ENCODE measurements at places on chromosomes 16 and 17.

GRCh38 chr17:46097497-46097896, 95.7 kb downstream of the KANSL1 start:
- DNase-seq, result no peak

GRCh38 chr17:10270258-10270657, 71.9 kb upstream of the GAS7 start:
- DNase-seq, result no peak

- DNase-seq, result no peak
Observed at GRCh38 chr17:82231312-82231561, 2.4 kb downstream of the SLC16A3 start.

DNA sequence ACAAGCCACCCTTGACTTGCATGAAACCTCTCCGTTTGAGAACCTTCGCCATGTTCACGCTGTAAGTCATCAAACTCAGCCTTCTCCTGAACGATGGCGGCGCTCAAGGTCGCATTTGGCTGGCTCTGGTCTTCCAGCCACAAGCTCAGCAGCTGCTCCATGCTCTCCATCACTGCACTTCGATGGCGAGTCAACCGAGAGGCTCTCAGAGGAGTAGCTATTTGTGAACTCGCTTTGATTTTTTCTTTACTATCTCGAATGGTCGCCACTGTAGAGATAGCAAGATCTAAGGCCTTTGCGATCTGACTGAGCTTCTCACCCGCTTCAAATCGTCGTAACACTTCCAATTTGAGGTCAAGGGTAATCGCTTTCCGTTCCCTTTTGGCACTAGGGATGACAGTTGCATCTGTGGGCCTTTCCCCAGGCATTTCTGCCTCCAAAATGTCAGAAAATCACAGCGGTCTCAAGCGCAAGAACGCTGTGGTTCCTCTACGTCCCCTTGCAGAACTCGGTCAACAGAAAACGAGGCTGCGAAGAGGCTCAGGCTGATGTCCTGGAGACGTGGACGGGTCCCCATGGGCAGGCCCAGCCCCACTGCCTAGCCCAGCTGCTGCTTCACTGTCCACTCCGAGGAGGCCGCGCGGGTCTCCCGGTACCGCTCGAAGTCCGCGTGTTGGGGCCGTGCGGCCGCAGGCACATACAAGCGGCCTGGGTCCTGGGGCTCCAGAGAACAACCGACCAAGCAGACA, 23.1 kb downstream of the DEF8 start:
- DNase-seq, result no peak

DNA sequence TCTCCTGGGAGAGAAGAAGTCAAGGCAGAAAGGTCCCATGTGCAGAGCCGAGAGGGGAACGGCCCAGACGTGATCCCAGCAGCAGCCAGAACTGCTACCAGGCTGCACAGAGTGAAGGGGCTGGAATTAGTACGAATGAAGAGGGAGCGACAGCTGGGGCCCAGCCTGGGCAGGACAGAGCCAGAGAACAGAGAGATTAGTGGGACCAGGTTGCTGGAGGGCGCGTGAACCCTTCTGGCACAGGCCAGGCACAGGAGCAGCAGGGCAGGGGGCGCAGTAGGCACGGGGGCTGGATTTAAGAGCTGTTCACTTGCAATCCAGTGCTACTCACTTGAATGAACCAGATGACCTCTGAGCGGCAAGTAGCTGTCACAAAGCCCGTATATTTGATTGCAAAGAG, 66.9 kb downstream of the PLXDC1 start:
- DNase-seq, result no peak

GRCh38 chr16:2250652-2251295, 613 bp downstream of the ECI1 start:
- DNase-seq, result peak; percentile 29

- no peak for DNase-seq
Observed at GRCh38 chr16:88903267-88903666, 36.8 kb upstream of the PABPN1L start.

DNA sequence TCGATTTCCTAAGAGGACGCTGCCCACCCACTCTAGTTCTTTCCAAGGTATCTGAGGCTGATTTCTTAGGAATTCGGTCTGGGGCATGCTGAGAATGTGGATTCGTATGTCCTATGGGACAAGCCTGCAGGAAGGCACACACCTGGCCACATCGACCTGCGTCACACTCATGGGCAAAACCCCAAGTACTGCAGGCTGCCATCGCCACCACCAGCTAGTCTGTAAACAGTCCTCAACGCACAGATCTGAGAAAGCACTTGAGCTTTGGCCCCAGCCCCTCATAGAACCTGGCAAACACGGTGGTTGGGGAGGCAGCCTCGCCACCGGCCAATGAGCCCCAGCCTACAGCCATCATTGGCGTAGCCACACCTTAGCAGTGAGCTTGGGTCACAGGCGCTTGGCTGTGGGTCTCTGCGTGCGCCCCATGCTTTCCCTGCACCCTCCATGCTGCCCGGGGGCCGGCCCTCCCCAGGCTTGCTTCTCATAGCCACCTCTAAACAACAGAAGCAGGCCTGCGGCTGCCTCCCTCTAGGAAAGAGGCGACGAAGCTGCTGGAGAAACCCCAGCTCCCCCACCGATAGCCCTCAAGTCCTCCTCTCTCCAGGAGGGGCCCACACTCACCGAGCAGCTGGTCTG, 75.1 kb downstream of the ZNF778 start:
- DNase-seq, result no peak

All from bronchial epithelial cell (primary cell).